Activated T-cell treated with anti-CD3 and anti-CD28 coated beads, Interleukin-2, amount 50 U/mL, for 72 hours (primary cell): ENCODE measurements at places on chromosomes 5 and 9. TPM values are rescaled to one million over a fixed set of nuclear protein-coding genes. Genes with fewer than 3 reads are reported as not detected.

Gene PCDHB15
- total RNA-seq, result not detected

Gene RLN2
- 3.4 TPM for total RNA-seq

Gene QRFP
- total RNA-seq, result not detected

Gene EPB41L4A
- 0.79 TPM for total RNA-seq

Gene COL15A1
- 0.30 TPM for total RNA-seq

Gene PCYOX1L
- 18.2 TPM for total RNA-seq

Gene ZNF622
- total RNA-seq, result 40.0 TPM

Gene MSMP
- total RNA-seq, result not detected

Gene SNCAIP
- not detected for total RNA-seq

Gene BNC2
- 0.32 TPM for total RNA-seq

DNA sequence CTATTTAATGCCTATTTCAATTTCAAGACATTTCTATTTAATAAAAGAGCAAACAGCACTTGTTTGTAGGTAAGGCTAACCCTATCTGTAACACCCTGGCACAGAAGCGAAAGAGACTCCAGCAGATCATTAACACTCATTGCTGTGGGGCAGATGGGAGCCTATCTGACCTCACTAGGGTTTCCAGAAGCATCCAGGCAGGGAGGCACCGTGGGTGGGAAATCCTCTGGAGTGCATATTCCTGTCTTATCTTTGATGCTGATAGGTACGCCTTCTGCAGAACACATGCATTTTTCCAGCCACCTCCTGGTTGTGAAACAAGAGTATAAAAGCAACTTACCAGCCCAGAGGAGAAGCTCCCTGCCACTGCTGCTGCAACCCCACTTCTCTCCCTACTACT is 233.7 kb downstream of the GLIS3 start:
- DNase-seq, result no peak
- H3K4me3 ChIP-seq, result no peak overlapping the region
- H3K36me3 ChIP-seq, result no peaks in the 10 kb centered on the region
- H3K4me1 ChIP-seq, result no peaks in the 10 kb centered on the region

- H3K27ac ChIP-seq, result no peak overlapping the region
- no peaks in the 10 kb centered on the region for H3K27me3 ChIP-seq
- no peak overlapping the region for H3K4me3 ChIP-seq
- H3K36me3 ChIP-seq, result no peaks in the 10 kb centered on the region
These were observed 234.9 kb upstream of the TARS1 start for GRCh38 chr5:33205727-33206410.

DNA sequence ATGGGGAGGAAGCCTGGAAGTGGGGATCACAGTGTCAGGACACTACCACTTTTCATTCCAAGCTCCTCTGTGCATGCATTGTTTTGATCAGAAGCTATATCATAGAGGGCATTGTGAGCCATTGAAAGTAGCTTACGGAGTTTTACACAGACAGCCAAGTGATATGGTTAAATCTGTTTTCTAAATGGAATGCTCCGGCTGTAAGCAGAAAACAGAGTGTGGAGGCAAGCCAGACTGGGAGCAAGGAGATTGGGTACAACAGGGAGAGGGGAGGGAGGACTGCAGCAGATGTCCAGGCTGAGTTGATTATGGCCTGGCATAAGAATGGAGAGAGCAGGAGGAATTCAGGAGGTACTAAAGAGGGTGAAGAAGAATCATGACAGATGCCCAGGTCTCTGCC is 15.5 kb upstream of the SOWAHA start:
- DNase-seq, result no peak
- H3K27ac ChIP-seq, result no peak overlapping the region
- H3K4me3 ChIP-seq, result no peak overlapping the region
- H3K4me1 ChIP-seq, result no peaks in the 10 kb centered on the region

GRCh38 chr5:112918679-112919078 is 3.3 kb downstream of the REEP5 start:
- peaks cover 27% of the 10 kb centered on the region for H3K36me3 ChIP-seq
- H3K27ac ChIP-seq, result no peak overlapping the region
- peaks cover 86% of the 10 kb centered on the region for H3K4me1 ChIP-seq
- no peak for DNase-seq

GRCh38 chr5:147436596-147436995 is 73.3 kb downstream of the DPYSL3 start:
- no peak overlapping the region for H3K4me3 ChIP-seq
- no peaks in the 10 kb centered on the region for H3K4me1 ChIP-seq
- DNase-seq, result no peak
- peaks cover 22% of the 10 kb centered on the region for H3K27me3 ChIP-seq
- H3K36me3 ChIP-seq, result no peaks in the 10 kb centered on the region
- H3K27ac ChIP-seq, result no peak overlapping the region

DNA sequence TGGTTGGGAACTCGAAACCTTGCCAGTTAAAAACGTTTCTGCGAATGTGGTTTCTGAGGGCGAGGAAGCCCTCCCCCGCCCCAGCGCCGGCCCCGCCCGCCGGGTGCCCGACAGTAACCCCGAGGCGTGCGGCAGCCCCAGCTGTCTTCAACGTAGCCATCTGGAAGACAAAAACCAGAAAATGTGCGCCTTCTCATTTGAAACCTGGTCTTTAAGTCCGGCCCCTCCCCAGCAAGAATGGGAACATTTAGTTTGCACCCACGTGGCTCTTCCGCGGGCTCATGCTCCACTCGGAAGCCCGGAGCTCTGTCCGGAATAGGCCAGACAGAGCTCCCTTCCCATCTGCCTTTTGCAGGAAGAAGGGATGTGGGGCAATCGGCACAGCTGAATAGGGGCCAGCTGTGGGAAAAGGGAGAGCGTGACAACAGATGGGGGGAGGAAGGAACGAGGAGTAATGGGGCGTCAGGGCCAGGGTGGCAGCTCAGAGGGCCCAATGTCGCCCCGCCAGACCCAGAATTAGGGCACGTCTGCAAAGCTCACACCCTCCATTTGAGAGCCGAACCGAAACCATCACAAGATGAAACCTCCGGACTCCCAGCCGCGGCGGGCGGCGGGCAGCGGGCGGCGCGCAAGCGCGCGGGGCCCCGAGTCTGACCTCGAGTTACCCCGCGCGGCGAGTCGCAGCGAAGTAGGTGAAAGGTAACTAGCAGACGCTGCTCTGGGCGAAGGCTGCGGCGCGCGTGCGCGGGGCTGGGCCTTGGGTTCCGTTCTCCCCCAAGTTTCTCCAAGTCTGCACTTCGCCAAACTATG is 63.4 kb upstream of the ABCA1 start:
- DNase-seq, result peak; percentile 90
- H3K36me3 ChIP-seq, result peaks cover 2% of the 10 kb centered on the region
- peaks cover 61% of the 10 kb centered on the region for H3K4me1 ChIP-seq
- H3K27ac ChIP-seq, result peak overlapping the region; percentile 79
- peak overlapping the region; percentile 92 for H3K4me3 ChIP-seq

GRCh38 chr9:68720656-68721313 is 15.7 kb downstream of the PIP5K1B start:
- no peak for DNase-seq
- H3K27me3 ChIP-seq, result peaks cover 35% of the 10 kb centered on the region
- no peaks in the 10 kb centered on the region for H3K4me1 ChIP-seq
- no peaks in the 10 kb centered on the region for H3K36me3 ChIP-seq
- H3K27ac ChIP-seq, result no peak overlapping the region
- no peak overlapping the region for H3K4me3 ChIP-seq

DNA sequence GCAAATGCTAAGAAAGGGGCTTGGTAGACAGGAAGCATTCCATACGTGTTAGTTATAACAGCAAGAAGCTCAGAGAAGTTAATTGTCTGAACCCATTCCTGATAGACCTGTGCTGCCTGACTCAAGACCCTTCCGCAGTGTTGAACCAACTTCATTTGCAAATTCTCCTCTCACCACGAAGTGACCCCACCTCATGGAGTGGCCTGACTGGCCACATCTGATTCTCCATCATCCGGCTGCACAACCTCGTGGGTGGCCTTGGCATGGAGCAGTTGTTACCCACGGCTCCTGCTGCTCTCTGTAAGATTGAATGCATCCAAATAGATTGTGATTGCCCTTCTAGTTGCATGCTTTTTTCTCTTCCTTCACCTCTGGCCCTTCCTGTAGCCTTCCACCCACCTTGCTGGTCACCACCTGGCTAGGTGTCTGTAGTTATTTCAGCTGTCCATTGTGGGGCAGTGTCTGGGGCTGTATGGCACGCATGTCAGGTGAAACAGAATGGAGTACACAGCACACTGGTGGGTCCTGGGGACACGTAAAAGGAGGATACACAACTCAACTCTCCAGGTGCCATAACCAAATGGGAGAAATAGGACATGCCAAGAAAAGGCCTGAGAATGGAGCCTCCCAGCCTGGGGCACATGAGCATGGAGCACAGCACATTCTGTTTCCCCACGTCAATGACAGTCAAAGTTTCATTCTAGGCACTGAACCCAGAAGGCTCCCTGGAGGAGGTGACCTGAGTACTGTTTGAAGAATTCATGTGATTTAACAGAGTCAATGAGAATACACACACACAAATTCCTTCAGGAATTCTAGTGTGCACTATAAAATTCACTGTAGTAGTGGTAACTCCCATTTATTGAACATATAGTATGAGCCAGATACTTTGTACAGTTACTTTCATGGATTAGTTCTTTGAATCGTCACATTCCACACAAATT is 70.5 kb upstream of the PTCH1 start:
- no peak overlapping the region for H3K4me3 ChIP-seq
- peaks cover 11% of the 10 kb centered on the region for H3K27me3 ChIP-seq
- DNase-seq, result no peak
- no peak overlapping the region for H3K27ac ChIP-seq

GRCh38 chr5:180470361-180470760 is 23.8 kb upstream of the CNOT6 start:
- peaks cover 10% of the 10 kb centered on the region for H3K27me3 ChIP-seq
- no peak for DNase-seq
- no peaks in the 10 kb centered on the region for H3K36me3 ChIP-seq
- H3K4me3 ChIP-seq, result no peak overlapping the region

- peak overlapping the region; percentile 59 for H3K4me3 ChIP-seq
- H3K27ac ChIP-seq, result no peak overlapping the region
- H3K36me3 ChIP-seq, result no peaks in the 10 kb centered on the region
- H3K4me1 ChIP-seq, result peaks cover 12% of the 10 kb centered on the region
These were observed 5.2 kb downstream of the SHROOM1 start for GRCh38 chr5:132825033-132825833.

- no peak overlapping the region for H3K27ac ChIP-seq
- H3K36me3 ChIP-seq, result peaks cover 2% of the 10 kb centered on the region
- peaks cover 11% of the 10 kb centered on the region for H3K4me1 ChIP-seq
- H3K27me3 ChIP-seq, result peaks cover 8% of the 10 kb centered on the region
These were observed 60.9 kb upstream of the PIP5K1B start for GRCh38 chr9:68643901-68644809.

DNA sequence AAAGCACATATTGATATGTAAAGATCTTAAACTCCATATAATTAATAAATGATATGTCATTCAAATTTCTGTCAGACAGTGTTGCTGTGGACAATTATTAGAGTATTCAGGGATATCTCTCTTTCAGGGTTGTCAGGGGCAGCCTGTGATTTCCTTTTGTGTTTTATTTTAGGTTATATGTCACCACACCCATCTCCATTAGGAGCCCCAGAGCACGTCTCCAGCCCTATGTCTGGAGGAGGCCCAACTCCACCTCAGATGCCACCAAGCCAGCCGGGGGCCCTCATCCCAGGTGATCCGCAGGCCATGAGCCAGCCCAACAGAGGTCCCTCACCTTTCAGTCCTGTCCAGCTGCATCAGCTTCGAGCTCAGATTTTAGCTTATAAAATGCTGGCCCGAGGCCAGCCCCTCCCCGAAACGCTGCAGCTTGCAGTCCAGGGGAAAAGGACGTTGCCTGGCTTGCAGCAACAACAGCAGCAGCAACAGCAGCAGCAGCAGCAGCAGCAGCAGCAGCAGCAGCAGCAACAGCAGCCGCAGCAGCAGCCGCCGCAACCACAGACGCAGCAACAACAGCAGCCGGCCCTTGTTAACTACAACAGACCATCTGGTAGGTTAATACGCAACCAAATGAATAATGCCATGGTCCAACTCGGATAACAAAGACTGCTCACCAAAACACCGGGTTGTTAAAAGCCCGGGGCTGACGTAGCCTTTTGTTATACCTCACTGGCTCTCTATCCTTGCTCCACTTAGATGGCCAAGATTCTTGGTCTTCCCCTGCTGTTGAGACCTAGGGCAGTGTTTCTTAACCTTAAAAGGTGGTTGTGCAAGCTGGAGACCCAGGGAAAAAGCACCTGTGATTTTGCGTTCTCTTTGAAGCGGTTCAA is 24.4 kb downstream of the SMARCA2 start:
- no peaks in the 10 kb centered on the region for H3K27me3 ChIP-seq
- no peak overlapping the region for H3K4me3 ChIP-seq
- H3K27ac ChIP-seq, result no peak overlapping the region
- DNase-seq, result no peak
- peaks cover 33% of the 10 kb centered on the region for H3K36me3 ChIP-seq

DNA sequence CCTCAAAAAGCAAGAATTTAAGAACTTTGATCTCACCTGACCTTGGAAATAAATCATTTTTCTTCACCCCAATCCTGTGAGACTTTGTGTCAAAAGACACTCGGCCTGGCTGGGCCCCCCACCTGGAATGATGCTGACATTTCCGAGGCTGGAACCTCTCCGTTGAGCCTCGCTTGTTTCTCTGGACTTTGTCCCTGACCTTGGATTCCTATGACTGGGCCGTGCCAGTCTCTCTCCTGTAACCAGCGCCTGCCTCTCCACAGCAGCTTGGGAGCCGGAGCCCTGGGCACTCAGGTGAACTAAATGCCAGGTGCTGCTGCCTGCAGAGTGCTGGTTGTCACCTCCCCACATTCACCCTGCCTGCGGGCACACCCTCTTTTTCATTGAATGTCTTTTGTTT is 62.7 kb downstream of the RETREG1 start:
- peaks cover 35% of the 10 kb centered on the region for H3K4me1 ChIP-seq
- no peak for DNase-seq
- H3K27me3 ChIP-seq, result no peaks in the 10 kb centered on the region
- H3K36me3 ChIP-seq, result no peaks in the 10 kb centered on the region

DNA sequence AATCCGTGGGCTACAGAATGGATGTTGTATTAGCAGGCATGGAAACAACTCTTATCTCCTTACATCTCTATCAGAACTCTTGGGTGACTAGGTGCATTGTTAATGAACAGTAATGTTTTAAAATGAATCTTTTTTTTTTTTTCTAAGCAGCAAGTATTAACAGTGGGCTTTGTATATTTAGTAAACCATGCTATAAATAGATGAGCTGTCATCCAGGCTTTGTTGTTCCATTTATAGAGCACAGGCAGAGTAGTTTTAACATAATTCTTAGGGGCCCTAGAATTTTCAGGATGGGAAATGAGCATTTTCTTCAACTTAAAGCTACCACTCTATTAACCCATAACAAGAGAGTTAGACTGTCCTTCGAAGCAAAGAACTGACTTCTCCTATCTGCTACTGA is 233.7 kb upstream of the ADAMTSL1 start:
- H3K27me3 ChIP-seq, result peaks cover 13% of the 10 kb centered on the region
- H3K4me1 ChIP-seq, result peaks cover 8% of the 10 kb centered on the region
- no peak overlapping the region for H3K27ac ChIP-seq
- no peaks in the 10 kb centered on the region for H3K36me3 ChIP-seq

GRCh38 chr5:131773805-131774204 is 23.0 kb downstream of the FNIP1 start:
- DNase-seq, result no peak
- no peak overlapping the region for H3K4me3 ChIP-seq
- H3K27ac ChIP-seq, result no peak overlapping the region
- H3K36me3 ChIP-seq, result no peaks in the 10 kb centered on the region
- H3K4me1 ChIP-seq, result no peaks in the 10 kb centered on the region
